Activated naive CD4-positive, alpha-beta T cell treated with anti-CD3 and anti-CD28 coated beads for 36 hours (primary cell): ENCODE measurements at places on chromosomes 5 and 9. TPM values are rescaled to one million over a fixed set of nuclear protein-coding genes. Genes with fewer than 3 reads are reported as not detected.
A peak's percentile ranks its signal among the peaks of the same experiment; 100 is the strongest.

- DNase-seq = no peak
Measured at GRCh38 chr9:107707915-107708441, 218.4 kb upstream of the KLF4 start.

- no peak for DNase-seq
Measured at GRCh38 chr5:62771341-62771740, 192.7 kb downstream of the LRRC70 start.

DNA sequence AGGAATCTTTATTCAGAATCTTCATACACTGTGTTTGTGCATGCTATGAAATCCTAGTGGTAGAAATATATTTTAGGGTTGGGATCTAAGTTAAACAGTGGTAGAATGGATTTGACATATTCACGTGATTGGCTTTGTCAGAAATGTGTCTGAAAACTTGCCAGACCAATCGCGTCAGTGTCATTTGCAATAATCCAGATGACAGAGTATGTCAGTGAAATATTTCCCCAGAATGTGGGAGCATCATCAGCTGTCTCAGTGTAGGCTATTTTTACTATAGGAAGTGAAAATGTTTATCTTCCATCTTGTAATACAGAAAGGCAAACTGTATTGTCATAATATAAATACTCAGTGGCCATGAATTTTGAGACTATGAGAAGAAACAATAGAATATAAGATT is 220.6 kb upstream of the EDIL3 start:
- DNase-seq = no peak

GRCh38 chr5:52997424-52997823 is 8.3 kb downstream of the ITGA2 start:
- DNase-seq = no peak

DNA sequence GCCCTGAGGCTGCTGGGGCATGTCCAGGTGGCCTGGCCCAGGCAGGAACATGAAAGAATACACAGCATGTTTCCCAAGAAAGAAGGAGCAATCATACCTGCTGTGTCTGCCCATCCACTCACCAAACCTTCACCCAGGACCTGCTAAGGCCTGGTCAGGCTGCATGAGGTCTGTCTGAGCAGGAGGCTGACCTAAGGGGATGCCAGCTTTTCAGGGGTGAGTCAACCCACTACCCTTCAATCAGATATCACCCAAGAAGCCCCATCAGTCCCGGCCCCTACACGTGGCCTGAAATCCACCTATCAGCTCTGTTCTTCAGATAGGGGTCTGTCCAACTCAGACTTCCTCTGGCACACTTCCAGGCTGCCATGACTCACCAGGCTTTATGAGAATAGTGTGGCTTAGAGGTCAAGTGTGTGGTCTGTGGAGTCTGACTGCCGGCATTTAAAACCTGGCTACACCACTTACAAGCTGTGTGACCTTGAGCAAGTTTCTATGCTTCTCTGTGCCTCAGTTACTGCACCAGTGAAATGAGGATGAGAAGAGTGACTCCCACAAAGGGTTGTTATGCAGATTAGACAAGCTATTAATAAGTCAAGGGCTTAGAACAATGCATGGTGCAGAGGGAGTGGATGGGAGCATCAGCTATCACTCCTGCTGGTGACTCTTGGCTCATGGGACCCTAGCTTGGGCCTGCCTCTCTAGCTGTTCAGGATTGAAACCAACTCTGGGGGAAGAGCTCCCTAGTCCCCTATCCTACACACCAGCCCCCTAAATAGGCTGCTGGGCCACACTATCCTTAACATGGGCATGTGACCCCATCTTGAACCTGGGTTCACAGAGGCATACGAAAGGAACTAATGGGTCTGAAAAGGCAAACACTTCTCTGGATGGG is 130.3 kb downstream of the PAX5 start:
- peak; percentile 61 for DNase-seq

GRCh38 chr9:13410566-13411031 is 131.1 kb upstream of the MPDZ start:
- DNase-seq = no peak

DNA sequence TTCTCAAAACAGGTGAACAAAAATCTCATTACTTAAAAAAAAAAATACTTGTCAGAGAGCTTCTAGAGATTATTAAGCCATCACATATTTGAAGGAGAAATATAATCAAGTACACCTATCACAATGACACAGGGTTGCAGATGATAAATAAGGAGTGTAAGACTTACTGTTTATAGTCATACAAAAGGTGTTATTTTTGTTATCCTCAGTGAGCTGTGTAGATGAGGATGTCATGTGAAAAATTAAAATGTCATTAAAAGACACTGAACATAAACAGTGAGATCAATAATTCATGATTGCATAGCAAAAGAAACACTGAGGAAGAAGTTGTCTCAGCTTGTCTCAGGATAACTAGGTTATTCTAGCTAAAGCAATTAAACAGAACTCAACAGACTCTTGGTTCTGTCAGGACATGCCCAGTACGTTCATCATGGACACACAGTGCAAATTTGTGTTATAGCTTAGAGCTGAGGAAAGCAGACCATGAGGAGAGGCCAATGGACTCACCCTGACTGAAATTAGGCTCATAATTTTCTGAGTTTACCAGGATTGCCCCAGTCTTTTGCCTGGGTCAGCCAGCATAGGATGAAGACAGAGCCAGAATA is 1162.6 kb upstream of the C9orf72 start:
- DNase-seq = no peak

- DNase-seq = no peak
Measured at GRCh38 chr5:158170060-158170459, 311.1 kb upstream of the CLINT1 start.

DNA sequence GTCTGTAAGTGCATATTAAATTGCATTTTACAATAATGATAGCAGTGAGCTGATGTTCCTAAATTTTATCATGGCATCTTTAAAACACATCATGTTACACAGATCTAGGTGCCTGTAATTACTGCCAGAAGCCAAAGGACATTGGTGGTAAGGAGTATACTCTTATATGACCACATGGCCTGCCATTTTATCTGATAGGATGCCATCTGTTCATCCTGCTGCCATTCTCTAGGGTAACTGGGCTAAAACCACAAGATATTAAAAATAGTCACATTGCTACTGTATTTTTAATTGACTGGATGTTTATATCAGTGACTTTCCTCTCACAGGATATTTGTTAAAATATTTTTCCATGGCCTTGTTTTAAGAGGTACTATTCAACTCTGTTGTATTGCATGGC is 53.1 kb downstream of the HCN1 start:
- no peak for DNase-seq

- no peak for DNase-seq
Measured at GRCh38 chr5:146018514-146019375, 82.4 kb downstream of the SH3RF2 start.

GRCh38 chr5:171428168-171428696 is 8.8 kb downstream of the FGF18 start:
- no peak for DNase-seq

GRCh38 chr9:129415942-129416651 is 204.8 kb downstream of the C9orf50 start:
- no peak for DNase-seq

SLC36A3 gene
- not detected for total RNA-seq

APC gene
- 15.6 TPM for total RNA-seq

SLC28A3 gene
- total RNA-seq = 0.33 TPM

IL4 gene
- not detected for total RNA-seq

PTPN3 gene
- total RNA-seq = 0.02 TPM

NR2F1 gene
- total RNA-seq = not detected
